Tibial artery (tissue), 4 donors: ENCODE measurements at places on chromosomes 5 and 9.

DNA sequence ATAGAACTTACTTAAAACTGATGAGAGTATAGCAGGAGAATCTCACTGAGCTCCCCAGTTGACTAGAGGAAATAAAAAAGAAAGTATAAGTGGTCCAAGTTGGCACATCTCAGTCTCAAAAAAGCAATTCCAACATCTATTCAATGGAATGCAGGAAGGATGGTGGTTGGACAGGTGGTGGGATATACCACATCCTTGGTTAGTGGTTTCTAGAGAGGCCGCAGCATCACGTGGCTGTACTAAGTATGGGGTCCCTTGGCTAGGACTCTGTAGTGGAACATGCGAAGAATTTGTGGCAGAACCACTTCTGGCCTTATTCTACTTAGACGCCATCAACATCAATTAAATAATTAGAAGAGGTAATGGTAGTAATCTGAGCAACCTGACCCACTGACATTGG, 232.4 kb downstream of the SAXO1 start:
- no peak for DNase-seq

DNA sequence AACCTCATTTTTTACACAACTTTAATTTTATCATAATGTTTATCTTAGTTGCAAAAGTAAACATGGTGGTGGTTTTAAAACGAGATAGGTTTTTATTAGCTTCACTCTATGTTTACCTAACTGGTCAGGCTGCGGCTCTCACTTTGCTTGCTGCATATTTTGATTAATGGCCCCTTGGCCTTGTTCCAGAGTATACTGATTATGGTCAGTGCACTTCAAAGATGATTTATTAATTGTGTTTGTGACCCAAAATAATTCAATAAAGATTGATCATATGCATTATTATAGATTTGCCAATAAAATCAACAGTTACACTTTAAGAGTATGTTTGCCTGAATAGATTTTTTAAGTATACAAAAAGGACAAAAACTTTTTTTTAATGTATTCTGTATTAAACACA, 188.0 kb downstream of the XRCC4 start:
- no peak for DNase-seq

- no peak for DNase-seq
These were observed 491.7 kb downstream of the CCDC171 start for GRCh38 chr9:16044579-16044881.

DNA sequence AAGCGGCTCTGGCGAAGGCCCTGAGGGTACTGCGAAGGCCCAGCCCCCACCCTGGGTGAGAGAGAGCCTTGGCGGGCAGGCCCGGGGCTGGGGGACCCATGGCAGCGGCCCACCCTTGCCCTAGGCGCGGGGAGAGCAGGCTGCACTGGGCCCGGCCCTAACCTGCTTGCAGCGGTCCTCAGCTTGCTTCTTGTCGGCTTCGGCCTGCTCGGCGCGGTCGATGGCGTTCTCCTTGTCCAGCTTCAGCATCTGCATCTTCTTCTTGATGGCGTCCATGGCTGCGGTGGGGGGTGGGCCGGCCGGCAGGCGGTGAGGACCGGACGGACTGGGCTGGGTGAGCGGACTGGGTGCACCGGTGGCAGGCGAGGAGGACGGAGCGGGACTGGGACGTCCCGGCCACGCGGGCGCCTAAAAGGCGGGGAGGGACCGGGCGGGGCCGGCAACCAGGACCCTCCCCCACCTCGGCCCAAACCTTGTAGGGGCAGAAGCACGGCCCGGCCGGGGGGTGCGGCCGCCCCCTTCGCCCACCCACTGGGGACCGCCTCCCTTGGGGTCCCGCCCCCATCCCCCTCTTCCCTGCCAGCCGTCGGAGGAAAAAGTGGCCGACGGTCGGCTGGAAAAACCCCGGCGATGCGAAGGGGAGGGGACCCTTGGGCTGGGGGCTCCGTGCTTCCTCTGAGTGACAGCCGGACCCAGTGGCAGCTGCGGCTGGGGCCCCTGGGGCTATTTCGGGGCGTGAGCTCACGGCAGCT, at the start of gene TPM2:
Gene TPM2 (minus strand): TSS at position 384 of the 752 bp plus-strand sequence. CDS start 108 bp downstream, at position 276.
- DNase-seq = peak; percentile 80

- DNase-seq = no peak
These were observed 97.6 kb downstream of the ARSB start for GRCh38 chr5:78887384-78888118.

- no peak for DNase-seq
These were observed 170.5 kb downstream of the TLE4 start for GRCh38 chr9:79742110-79742721.

- DNase-seq = no peak
These were observed 84.5 kb downstream of the NRG2 start for GRCh38 chr5:139958432-139959148.

- DNase-seq = peak; percentile 80
These were observed 2.0 kb downstream of the CD74 start for GRCh38 chr5:150410524-150411244.

GRCh38 chr9:73583576-73583975, 431.9 kb downstream of the ANXA1 start:
- DNase-seq = no peak

DNA sequence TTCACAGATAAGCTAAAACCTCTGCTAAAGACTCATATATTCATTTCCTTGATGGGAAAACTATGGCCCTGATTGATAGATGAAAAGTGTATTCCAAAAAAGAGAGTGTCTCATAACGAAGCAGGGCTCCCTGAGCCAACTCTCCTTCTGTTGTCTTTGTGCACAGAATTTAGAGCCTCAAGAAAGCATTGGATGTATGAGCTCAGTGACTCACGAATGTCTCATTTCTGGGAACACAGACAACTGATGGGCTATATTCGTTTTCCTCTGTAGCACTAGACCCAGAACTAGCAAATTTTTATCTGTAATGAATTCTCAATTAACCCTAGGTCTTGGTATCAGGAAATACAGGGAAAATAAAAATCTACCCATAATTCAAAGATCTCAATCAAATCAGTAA, 88.4 kb downstream of the LMNB1 start:
- DNase-seq = no peak

DNA sequence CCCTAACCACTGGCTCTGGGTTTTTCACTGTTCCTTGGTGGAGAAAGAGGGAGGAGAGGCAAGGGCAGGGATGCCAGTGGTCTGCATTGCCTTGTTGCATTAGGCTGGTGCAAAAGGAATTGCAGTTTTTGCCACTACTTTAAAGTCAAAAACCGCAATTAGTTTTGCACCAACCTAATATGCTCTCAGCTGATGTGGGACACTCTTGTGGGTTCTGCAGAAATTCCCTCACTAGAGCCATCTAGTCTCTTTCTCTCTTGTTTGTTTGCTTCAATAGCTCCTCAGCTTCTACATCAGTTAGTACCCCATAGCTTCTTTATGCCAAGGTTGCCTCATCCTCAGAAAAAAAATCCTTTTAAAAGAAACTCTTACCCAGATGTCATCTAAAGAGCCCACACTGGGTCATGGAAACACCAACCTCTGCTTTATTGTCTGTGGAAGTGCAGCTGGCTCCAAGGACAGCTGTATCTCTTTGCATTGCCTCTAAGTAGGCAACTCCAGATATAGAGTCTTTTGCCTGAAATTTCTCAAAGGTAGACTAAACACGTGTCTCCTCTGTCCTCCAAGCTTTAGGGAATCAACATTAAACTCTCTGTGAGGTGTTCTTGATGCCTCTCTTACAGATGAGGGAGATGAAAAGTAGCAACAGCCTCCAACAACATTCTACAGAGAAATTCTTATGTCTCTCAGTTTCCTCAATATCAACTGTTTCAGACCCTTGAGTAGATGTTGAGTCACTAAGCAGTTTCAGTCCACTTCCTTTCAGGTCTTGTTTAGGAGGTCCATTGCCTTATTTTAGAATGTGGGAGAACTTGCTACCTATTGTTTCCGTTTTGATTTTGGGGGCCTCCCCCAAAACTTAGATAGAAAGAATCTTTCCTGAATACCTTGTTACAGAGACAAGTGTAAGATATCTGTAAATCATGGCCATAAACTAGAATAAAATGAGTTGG, 84.9 kb upstream of the MEF2C start:
- no peak for DNase-seq

DNA sequence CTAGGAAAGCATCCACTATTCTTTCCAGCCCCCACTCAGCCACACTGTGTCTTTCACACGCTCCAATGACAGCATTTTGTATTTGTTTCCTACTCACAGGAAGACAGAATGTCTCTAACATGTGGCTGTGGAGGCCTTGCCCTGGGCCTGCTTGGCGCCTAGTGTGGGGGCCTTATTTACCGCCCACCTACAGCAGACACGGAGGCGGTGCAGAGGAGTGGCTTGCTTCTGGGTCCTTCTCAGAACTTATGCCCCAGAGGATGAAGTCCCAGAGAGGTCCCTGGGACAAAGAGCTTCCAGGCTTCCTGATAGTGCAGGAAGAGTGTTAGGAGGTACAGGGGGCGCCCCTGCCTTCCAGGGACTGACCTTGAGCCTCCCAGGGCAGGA, 8.5 kb upstream of the MRNIP start:
- no peak for DNase-seq

- DNase-seq = no peak
These were observed 41.8 kb upstream of the ROR2 start for GRCh38 chr9:91991721-91992341.

- DNase-seq = no peak
These were observed 5.2 kb downstream of the FCN2 start for GRCh38 chr9:134885679-134886412.

DNA sequence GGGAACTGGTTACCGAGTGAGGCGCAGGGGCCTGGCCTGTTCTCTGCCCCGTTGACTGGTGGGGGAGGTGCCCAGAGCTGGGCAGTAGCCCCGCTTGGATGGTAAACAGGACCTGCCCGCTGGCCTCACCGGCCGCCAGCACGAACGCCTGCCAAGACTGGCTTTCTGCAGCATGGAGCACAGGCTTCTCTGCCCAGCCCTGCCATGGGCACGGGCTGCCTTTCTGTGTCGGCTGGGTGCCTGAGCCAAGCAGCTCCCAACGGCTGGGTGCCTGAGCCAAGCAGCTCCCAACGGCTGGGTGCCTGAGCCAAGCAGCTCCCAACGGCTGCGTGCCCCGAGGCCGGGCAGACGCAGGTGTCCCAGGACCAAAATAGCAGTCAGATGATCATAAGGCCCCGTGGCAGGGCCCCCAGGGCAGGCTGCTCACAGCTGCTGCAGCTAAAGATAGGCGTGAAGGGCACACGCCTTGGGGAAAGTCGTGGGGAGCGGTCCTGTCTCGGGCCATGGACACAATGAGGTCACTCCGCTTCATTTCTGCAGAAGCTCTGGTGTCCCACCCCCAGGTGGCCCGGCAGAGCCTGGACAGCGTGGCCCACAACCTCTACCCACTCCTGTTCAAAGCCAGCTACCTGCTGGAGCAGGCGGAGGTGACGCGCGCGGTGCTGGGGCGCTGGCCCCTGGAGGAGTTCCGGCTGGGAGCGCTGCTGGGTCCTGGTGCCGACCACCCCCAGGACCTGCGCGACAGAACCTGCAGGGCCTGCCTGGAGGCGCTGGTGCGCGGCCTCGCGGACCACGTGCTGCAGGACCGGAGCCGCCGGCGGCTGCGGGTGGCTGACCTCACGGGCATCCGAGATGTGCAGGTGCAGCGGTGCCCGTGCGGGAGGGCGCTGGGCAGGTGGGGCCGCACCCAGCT, at the start of gene LRRC14B:
Gene LRRC14B (plus strand): TSS at position 460 of the 913 bp plus-strand sequence. CDS start 44 bp downstream, at position 504.
- peak; percentile 85 for DNase-seq

DNA sequence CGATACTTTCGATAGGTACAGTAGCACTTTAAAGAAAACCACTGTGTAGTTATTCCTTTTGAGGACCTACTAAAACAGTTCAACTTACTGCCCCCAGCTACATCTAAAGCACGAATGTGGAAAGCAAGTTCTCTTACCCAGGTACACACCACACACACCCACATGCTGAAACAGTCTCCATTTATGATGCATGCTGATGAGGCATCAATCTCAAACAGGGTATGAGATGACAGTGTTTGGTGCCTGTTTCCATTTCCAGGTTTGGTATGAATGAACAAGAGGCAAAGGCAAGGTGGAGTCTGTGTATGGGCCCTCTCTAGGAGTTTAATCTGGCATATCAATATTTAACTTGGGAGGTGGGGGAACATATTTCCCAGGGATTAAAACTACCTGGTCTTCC, 13.9 kb downstream of the HMGXB3 start:
- DNase-seq = no peak

DNA sequence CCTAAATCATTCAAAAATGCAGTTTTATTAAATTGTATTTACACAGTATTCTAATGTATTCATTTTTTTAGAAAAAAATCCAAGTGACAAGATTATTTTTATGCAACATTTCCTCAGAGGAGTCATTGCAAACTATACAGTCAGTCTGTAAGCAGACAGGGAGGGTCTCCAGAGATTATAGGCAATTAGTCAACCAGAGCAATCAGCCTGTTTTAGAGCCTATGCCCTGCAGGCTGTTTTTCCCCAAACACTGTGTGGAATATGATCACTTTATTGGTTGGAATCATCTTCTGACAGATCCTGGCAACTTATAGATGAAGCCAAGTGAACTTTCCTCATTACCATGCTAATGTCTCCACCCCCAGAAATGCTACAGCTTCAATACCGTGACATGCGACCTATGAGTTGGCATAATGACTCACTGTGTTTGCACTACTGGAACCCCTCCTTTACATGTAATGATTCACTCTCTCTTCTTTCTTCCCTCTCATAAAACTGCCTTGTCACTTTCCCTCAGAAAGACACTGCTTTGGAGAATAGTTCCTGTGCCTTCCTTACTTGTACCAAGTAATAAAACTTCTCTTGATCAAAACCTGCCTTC, 577.7 kb upstream of the FTMT start:
- no peak for DNase-seq

- DNase-seq = no peak
These were observed 256.4 kb downstream of the EBF1 start for GRCh38 chr5:158843305-158843704.

- no peak for DNase-seq
These were observed 23.6 kb upstream of the CYSTM1 start for GRCh38 chr5:140151144-140152021.

- no peak for DNase-seq
These were observed 110.2 kb upstream of the LMX1B start for GRCh38 chr9:126503333-126504085.

- DNase-seq = peak; percentile 55
These were observed 11.5 kb downstream of the SARDH start for GRCh38 chr9:133726401-133727276.

DNA sequence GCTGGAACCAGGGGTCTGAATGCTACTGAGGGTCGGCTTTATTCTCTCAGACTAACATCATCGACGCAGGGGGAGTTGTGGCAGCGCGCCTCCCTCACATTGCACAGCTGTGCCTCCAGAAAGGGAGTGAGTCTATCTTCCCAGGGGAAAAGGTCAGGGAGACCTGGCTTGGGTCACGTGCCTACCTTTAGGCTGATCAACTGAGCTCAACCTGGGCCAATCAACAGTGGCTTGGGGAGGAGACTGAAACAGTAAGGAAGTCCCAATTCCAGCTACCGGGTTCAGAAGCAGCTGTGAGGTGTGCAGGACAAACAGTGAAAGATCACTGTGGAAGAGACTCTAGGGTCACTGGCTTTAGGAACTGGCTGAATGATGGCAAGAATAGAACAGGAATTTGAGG, 14.3 kb downstream of the SNX30 start:
- peak; percentile 35 for DNase-seq

- no peak for DNase-seq
These were observed 395.0 kb upstream of the SMARCA2 start for GRCh38 chr9:1619915-1620710.
